ENCODE measurements at places on chromosomes 5 and 9. TPM values are rescaled to one million over a fixed set of nuclear protein-coding genes. Genes with fewer than 3 reads are reported as not detected.

PIGO gene
- polyA plus RNA-seq, result 18.7 TPM

UBAP1 gene
- polyA plus RNA-seq, result 65.5 TPM

DNA sequence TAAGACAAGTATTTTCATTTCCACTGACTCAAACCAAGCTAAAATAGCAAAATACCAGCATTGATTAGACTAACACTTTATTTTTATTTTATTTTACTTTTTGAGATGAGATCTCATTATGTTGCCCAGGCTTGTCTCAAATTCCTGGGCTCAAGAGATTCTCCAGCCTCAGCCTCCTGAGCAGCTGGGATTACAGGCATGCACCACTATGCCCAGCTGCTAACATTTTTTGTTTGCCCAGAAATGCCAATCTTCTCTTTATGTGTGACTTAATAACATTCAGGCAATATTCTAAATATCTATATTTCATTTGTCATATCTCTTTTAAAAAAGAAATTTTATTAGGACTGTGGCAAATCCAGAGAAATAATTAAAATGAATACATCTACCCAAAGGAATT lies 55.0 kb downstream of the OXCT1 start:
- DNase-seq, result no peak

GRCh38 chr5:39189292-39189955 lies 29.9 kb downstream of the FYB1 start:
- DNase-seq, result no peak

GRCh38 chr5:176508603-176509002 lies 28.6 kb downstream of the RNF44 start:
- no peak for DNase-seq

HSD17B3 gene
- polyA plus RNA-seq, result not detected

DNA sequence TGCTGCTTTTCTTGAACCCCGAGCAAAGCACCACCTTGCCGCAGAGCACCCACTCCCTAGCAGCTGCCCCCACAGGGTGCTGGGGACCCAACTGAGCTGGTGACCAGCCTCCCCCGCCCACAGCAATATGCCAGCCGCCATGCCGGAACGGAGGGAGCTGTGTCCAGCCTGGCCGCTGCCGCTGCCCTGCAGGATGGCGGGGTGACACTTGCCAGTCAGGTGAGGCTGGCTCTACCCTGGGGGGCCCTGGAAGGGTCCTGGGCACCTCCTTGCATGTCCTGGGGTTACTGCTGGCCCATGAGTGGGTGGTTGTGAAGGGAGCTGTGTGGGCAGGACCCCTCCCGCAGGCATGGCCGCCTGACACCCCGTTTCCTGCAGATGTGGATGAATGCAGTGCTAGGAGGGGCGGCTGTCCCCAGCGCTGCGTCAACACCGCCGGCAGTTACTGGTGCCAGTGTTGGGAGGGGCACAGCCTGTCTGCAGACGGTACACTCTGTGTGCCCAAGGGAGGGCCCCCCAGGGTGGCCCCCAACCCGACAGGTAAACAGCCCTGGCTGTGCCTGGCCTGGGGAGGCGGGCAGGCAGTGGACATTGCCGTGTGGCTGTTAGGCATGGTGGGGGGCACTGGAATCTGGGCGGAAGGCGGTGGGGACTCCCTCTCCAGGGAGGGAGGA lies 7.2 kb downstream of the EGFL7 start:
- no peak for DNase-seq

All from BJ (cell line).